ENCODE measurements at places on chromosomes 4 and X.

DNA sequence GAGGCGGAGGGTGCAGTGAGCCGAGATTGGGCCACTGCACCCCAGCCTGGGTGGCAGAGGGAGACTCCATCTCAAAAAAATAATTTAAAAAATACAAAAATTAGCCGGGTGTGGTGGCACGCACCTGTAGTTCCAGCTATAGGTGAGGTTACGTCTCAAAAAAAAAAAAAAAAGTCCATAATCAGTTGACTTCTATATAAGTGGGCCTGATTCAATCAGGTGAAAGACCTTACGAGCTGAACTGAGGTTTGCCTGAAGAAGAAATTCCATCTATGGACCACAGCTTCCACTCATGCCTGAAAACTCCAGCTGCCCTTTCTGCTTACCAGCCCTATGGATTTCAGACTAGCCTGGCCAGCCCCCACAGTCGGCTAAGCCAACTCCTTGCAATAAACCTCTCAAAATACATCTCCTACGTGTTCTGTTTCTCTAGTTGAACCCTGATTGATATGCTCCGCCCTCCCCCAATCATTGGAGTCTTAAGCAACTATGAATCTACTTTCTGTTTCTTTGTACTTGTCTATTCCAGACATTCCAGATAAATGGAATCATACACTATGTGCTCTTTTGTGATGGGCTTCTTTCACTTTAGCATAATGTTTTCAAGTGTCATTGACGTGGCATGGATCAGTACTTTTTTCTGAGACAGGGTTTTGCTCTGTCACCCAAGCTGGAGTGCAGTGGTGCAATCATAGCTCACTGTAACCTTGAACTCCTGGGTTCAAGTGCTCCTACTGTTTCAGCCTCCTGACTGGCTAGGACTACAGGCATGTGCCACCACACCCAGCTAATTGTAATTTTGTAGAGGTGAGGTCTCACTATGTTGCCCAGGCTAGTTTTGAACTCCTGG lies 36.6 kb downstream of the SAT1 start:
- DNase-seq = no peak

GRCh38 chrX:119677654-119677981 lies 15.3 kb downstream of the SEPTIN6 start:
- DNase-seq = no peak

- DNase-seq = no peak
These were observed 133.0 kb downstream of the SHROOM4 start for GRCh38 chrX:50680990-50681389.

DNA sequence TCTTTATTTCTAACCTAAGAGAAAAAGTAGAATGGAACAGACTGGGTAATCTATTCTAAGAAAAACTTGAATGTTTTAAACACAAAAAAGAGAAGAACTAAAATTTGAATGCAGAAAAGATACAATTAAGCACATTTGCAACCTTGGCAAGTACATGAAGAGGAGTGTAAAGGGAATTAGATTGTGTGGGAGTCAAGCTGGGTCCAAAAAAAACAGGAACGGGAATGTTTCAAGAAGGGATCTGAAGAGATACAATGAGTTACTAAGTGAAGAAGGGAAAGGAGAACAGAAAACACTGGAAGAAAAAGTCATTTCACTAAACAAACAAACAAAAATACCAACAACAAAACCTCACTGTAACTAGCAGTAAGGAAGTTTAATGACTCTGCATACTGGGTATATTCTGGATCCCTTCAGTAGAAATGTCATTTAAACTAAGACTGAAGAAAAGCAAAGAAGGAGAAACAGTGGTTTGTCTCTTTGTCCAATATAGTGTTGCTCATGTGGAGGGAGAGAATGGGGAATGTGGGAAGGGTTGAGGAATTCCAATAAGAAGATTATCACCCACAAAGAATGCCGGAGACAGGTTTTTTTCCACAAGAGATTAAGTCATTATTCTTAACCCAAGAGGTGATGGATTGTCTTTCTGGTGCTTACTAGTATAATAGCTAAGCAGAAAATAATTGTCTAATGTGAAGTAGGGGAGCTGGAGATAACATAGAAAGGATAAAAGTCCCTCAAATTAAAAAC lies 50.4 kb upstream of the PTPN13 start:
- no peak for DNase-seq

DNA sequence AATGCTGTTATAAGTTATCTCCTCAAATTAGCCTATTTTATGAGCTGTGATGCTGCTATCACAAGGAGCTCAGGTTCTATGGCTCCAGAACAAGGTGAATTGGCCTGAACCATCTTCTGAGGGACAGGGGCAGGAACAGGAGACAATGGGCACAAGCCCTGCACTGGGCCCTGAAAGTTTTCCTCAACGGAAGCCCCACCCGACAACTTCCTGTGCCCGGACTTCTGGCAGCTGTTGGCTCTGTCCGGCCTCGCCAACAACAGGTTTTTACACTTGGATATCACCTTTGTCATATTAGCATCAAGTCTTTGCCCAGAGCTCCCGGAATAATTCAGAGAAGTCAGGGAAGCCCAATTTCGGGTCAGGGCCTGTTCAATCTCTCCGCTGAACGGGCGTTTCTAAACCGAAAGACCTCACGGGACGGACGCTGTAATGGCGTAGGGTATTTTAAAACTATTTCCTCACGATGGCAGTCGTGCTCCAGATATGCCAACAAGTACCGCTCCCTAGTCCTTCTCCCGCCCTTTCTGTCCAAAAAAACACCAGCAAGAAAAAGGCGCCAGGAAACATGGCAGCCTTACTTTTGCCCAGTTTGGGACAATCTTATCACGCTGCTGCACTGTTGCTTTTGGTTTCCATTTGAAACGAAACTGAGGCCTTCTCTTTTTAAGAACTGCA lies 201.0 kb upstream of the STK26 start:
- DNase-seq = no peak

DNA sequence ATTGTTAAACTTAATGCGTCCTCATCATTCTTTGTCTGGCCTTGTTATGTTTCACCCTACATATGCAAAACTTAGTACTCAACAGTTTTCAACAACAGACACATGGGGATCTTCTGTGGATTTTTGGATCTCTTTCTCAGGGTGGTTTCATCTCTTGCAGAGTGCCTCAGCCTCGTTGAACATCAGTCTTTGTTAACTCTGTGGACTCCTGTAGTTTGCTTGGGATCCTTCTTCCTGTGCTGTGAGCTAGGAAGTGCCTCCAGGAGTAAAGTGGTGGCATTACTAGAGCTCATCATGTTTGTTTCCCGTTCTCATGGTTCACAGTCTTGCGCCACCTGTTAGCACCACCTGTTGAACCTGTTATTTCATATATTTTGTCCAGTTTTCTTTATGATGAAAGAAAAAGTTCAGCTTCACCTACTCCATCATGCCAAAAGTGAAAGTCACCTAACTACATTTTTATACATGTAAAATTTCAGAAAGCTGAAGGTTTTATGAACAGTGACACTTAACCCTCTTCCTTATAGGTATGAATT lies 27.5 kb upstream of the NDUFC1 start:
- DNase-seq = no peak

DNA sequence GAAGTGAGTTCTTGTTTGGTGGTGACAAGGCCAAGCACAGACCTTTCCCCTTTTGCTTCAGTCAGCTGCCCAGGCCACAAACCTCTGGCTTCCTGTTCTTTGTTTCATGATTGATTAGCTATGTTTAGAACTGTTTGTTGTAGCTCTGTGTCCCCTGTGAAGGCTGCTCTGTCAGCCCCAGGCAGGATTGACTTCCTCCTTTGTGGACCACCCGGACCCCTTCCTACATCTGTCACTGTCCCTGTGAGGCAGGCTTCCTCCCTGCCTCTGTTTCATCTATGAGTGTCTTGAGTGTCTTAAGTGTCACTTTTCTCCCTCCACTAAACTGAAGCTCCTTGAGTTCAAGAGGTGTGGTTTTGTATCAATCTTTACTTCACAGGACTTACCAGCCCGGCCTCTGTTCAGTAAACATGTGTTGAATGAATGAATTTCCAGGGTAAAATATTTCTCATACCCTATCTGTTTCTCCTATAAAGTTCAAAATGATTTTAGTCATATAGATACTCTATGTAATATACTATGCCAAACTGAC lies 83.5 kb downstream of the ZNF674 start:
- DNase-seq = no peak

DNA sequence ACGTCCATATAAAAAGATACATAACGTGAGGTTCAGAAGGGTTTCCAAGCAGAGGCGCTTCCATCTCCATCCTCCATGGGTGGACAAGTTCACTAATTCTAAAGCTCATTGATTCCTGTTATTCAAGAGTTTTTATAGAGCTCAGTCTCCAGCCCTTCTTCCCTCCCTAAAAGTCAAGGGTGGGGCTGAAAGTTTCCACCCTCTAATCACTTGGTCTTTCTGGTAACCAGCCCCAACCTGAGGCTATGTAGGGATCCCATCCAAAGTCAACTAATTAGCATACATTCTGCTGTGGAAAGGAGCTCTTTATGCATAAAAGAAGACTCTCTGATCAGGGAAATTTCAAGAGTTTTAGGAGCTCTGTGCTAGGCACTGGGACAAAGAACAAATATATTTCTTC lies 46.9 kb upstream of the VEGFC start:
- no peak for DNase-seq

DNA sequence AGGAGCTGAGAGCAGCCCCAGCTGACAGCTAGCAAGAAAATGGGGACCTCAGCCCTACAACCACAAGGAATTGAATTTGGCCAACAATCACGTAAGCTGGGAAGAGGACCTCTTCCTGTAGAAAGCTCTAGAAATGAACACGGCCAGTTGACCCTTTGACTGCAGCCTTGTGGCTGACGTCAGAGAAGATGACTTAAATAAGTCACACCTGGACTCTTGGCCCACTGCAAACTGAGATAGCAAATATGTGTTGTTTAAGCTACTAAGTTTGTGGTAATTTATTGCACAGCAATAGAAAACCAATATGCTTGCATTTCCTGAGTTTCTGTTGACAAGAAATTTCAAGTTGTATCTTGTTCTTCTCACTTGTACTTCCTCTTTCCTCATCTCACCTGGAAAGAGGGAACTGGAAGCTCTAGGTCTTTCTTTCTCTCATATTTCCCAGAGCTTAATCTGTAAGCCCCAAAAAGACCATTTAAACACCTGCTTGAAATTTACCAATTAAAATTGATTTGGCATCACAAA lies 18.8 kb downstream of the PRKG2 start:
- DNase-seq = no peak

DNA sequence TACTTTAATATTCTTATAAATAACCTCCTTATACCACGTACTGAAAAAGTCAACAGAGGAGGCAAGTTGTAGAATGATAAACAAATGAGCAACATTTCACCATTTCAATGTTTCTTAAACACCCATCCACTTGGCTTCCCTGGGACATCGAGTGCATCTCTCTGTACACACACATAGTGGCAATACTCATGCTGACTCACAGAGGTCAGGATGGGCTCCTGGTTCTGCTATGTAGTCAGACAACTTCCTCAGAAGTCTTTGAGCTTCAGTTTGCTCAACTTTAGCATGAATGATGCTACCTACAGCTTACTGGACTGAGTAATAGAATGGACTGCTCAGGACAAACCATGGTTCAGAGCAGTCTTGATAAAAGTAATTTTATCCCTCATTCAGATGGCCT lies 56.9 kb downstream of the MAD2L1 start:
- DNase-seq = no peak

DNA sequence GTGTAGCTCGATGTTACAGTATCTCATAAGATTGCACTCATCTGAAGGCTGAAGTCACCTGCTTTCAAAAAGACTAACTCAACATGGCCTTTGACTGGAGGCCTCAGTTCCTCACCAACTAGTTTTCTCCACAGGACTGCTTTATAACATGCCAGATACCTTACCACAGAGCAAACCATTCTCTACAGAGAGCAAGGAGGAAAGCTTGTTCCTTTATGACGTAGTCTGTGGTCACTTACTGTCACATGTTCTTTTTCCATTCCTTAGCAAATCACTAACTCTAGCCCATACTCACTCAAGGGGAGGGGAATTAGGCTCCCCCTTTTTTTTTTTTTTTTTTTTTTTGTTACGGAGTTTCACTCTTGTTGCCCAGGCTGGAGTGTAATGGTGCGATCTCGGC lies 3.2 kb downstream of the THAP9 start:
- DNase-seq = no peak

DNA sequence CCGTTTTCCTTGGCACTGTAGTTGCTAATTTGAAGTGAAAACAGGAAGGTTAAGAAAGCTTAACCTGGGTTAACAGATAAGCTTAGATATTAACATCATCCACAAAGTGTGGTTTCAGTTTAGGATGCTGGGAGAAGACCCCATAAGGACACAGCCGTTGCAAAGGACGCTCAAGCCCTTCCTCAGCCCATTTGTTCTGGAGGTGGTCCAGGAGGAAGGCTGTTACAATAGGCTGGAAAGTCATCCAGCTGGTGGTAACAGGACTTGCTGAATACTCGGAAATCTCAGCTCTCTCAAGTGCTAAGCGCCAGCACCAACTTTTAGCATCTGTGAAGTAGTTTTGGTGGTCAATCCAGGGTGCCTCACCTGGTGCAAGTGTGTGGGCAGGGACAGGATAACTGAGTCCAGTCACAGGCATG lies 14.2 kb downstream of the CHST7 start:
- DNase-seq = peak; percentile 37

DNA sequence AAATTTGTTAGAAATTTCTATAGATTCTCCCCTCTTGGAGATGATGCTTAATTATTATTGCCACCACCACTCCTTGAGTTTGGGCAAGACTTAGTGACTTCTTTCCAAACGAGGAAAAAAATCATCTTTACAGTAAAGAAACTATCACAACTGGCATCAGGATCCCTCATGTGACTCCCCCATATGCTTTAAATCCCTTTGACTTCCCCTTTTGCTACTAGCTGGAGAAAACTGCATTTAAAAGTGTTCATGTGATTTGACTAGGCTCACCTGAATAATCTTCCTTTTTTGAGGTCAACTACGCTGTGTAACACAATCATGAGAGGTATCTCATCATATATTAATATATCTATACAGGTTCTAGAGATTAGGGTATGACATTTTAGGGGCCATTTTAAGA lies 30.3 kb upstream of the ENOX2 start:
- no peak for DNase-seq

DNA sequence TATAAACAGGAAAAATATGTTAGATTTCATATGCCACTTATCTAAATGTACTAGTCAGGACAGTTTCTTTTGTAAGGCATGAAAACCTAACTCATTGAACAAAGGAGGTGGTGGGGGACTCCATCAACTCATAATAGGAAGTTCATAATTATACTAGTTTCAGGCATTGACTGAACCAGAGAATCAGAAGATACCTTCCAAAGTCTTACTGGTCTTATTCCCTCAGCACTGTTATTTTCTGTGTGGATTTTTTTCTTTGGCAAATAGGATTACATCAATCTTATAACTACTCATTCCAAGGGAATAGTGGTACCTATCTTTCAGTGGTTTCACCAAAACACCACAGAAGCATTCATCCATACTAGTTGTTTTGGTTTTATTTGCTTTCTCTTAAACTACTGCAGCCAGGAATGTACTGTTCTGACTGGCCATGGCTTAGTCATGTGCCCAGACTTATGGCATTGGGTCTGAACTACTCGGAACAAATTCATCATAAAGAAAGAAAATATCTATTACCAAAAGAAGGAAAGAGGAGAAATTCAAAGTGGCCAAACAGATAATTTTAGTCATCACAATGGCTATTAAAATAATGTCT lies 273.9 kb downstream of the ARAP2 start:
- DNase-seq = no peak

Data from tongue (tissue), 3 donors.